Activated CD8-positive, alpha-beta memory T cell treated with anti-CD3 and anti-CD28 coated beads for 4 hours (primary cell): ENCODE measurements at places on chromosomes 7 and 10.

DNA sequence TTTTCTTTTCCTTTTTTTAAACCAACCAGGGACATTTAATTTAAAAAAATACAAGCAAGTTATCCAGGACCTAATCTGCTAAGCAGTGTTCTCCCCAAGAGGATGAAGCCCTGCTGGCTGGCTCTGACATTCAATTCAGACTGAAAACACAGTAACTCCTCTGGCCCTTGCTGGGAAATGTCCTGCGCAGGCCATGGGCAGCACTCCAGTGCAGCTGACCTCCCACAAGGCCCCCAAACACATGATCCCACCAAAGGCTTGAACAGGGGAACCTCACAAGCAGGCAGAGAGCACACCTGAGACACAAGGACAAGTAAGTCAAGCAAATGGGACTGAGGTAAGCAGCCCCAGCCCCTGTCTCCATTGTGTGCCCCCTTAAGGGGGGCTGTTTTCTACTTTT lies 56.9 kb upstream of the FHIP2A start:
- DNase-seq, result no peak

- DNase-seq, result peak; percentile 18
Observed at GRCh38 chr7:90119178-90119971, 34.9 kb upstream of the STEAP1 start.

DNA sequence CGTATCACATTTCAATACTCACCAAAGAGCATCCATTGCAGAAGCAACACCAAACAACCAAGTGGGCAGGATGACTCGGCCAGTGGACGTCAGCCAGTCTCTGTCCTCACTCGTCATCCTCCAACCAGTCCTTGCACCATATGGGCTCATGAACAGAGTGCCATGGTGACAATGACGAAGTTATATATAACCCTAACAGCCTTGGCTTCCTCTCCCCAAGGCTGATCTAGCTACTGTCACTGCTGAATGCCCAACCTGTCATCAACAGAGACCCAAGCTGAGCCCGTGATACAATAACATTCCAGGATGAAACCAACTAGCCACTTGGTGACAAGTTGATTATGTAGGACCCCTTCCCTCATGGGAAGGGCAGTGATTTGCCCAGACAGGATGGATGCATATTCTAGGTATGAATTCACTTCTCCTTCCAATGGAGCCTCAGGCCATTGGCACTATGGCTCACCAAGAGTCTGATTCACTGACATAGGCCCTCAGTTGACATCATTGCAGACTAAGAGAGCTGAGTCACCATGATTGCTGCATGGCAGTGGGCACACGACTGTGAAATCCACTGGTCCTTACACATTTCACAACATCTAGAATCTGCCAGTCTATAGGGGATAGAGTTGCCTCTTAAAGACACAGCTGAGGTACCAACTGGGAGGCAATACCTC lies 26.3 kb upstream of the PPIF start:
- no peak for DNase-seq

GRCh38 chr10:100687143-100688003 lies 58.0 kb upstream of the PAX2 start:
- DNase-seq, result no peak

DNA sequence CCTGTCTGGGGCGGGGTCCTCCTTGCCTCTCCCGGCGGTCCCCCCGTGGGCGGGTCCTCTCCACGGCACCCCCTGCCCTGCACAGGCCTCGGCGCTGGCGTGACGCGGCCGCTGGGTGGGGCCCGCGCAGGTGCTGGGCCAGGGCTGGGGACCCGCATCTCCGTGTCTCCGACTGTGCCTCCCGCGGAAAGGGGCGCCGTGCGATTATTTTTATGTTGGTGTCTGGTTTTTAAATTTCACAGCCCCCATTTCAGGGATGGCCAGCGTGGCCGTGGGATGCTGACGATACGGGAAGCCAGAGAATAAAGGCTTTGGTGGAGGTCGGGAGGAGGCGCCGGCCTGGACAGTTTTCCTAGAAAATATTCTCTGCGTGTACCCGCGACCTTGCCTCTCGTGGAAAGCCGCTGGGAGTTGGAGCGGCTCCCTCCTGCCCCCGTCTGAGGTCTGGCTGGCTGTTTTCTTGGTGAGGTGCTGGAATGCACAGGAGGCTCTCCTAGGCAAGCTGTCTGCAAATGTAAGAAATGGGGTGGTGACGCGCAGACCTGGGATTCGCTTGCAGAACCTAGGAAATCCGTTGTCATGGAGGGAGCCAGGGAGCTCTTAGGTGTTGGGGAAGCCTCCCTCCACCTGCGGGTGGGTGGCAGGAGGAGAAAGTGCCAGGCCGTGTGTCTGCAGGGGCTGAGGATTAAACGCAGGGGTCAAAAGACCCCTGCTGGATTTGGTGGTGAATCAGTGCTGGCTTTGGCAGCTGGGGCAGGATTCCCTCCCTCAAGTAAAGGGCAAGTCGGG lies 28.7 kb upstream of the JAKMIP3 start:
- DNase-seq, result no peak

- no peak for DNase-seq
Observed at GRCh38 chr7:26865094-26865388, 651 bp upstream of the SKAP2 start.

- DNase-seq, result no peak
Observed at GRCh38 chr10:122850705-122851640, 5.3 kb upstream of the CUZD1 start.

GRCh38 chr10:111108441-111108840 lies 31.6 kb downstream of the ADRA2A start:
- DNase-seq, result no peak

GRCh38 chr7:155685070-155685790 lies 40.8 kb downstream of the RBM33 start:
- DNase-seq, result no peak

- no peak for DNase-seq
Observed at GRCh38 chr10:93865794-93866425, 27.9 kb upstream of the SLC35G1 start.
